ENCODE measurements at places on chromosomes 2 and 18. TPM values are rescaled to one million over a fixed set of nuclear protein-coding genes. Genes with fewer than 3 reads are reported as not detected.

GRCh38 chr2:5990086-5990485 is 297.9 kb downstream of the SOX11 start:
- no peak overlapping the region for H3K4me3 ChIP-seq
- H3K36me3 ChIP-seq = no peaks in the 10 kb centered on the region
- no peak overlapping the region for H3K27ac ChIP-seq
- H3K4me1 ChIP-seq = no peaks in the 10 kb centered on the region

DNA sequence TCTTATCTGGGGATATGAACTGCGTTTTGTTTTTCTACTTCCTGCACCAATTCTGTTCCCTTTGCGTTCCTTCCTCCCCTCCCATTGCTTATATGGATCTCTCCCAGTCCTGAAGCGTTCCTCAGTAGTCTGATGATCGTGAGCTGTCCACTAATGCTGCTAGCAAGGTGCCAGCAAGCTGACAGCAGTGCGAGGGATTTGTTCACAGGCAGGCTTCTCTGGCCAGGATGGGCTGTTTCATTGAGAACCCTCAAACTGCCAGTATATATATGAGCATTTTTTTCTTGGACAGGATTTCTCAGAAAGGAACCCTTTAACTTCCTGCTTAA is 40.1 kb downstream of the GTF3C3 start:
- H3K36me3 ChIP-seq = no peaks in the 10 kb centered on the region
- no peaks in the 10 kb centered on the region for H3K4me1 ChIP-seq
- DNase-seq = no peak
- H3K27ac ChIP-seq = no peak overlapping the region
- no peaks in the 10 kb centered on the region for H3K27me3 ChIP-seq
- H3K4me3 ChIP-seq = no peak overlapping the region

Gene DLX2
- not detected for total RNA-seq

DNA sequence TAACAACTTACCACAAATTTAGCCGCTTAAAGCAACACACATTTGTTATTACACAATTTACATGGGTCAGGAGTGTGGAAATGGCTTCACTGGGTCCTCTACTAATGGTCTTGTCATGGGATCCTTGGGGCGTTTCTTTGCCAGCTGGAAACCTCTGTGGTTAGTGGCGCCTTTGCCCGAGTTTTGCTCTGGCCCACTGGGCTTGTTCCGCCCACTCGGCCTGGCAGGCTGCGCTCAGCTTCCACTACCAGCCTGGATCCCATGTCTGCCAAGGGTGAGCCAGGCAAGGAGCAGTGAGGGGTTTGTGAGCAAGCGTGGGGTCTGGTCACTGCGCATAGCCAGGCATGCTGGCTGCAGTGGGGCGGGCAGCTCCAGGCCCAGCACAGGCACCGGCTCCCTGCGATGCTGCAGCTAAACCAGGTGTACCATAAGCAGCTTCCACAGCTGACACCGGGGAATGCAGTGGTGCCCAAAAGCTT is 16.2 kb upstream of the MBD2 start:
- H3K27me3 ChIP-seq = no peaks in the 10 kb centered on the region
- H3K4me3 ChIP-seq = no peak overlapping the region
- H3K36me3 ChIP-seq = no peaks in the 10 kb centered on the region
- no peak overlapping the region for H3K27ac ChIP-seq
- DNase-seq = no peak

DNA sequence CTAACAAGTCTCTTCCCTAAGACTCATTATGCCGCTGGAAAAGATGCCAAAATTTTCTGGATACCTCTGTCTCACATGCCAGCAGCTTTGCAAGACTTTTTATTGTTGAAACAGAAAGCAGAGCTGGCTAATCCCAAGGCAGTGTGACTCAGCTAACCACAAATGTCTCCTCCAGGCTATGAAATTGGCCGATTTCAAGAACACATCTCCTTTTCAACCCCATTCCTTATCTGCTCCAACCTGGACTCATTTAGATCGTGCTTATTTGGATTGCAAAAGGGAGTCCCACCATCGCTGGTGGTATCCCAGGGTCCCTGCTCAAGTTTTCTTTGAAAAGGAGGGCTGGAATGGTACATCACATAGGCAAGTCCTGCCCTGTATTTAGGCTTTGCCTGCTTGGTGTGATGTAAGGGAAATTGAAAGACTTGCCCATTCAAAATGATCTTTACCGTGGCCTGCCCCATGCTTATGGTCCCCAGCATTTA is 26.3 kb downstream of the DHRS9 start:
- no peaks in the 10 kb centered on the region for H3K27me3 ChIP-seq
- H3K4me1 ChIP-seq = peaks cover 8% of the 10 kb centered on the region
- H3K4me3 ChIP-seq = no peak overlapping the region
- DNase-seq = no peak

Gene PXDN
- total RNA-seq = 26.9 TPM

Measured in right atrium auricular region (tissue), 2 donors.